ENCODE measurements at places on chromosomes 4 and X.
A peak's percentile ranks its signal among the peaks of the same experiment; 100 is the strongest.

- peak; percentile 41 for DNase-seq
Measured at GRCh38 chr4:80306260-80306659, 29.3 kb upstream of the CFAP299 start.

DNA sequence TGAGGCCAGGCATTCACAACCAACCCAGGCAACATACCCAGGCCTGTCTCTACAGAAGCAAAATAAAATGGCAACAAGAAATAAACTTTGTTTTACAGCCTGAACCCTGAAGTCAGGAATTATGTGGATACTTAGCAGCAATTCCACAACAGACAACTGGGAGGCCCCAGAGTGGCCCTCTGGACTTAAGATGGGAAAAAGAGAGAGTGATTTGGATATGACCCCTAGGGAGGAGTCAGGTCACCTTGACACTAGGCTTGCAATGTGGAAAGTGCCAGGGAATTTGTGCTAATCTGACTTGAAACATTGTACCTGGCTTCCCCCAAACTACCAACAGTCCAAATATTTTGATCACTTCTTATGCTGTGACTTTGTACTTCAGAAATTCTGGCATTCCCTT, 193.1 kb downstream of the PARM1 start:
- DNase-seq, result no peak

GRCh38 chr4:1556541-1557220, 127.4 kb downstream of the FAM53A start:
- no peak for DNase-seq

GRCh38 chrX:150446151-150446550, 83.0 kb downstream of the MAMLD1 start:
- DNase-seq, result no peak

- no peak for DNase-seq
Measured at GRCh38 chr4:105356194-105356593, 117.7 kb downstream of the PPA2 start.

GRCh38 chrX:129661369-129661768, 6.6 kb upstream of the APLN start:
- no peak for DNase-seq

DNA sequence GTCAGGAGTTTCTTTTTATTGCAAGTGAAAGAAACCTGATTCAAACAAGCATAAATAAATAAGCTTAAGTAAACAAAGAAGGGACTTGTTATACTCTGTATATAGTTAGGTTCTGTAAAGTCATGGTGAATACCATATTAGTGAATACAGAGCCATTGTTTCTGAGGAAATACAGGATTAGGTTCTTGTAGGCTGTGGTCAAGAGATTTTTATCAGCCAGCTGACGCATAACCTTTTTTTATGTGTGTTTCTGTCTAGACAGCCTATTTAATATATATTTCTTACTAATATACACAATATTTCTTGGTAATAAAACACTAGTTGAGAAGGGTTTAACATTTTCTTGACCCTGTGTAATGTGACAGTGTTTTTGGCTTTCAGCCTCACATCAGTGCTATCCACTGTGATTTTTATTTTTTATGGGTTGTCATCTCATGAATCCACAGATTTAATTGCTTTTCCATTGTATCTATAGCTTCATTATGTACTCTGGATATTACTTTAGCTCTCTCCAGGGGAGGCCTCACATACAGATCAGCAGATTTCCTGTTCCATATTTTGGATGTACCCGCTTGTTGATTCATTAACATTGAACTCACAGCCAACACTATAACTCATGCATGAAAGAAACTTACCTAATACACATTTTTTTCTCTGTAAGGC, 8.0 kb downstream of the HERC3 start:
- no peak for DNase-seq

GRCh38 chr4:126604268-126604867, 1028.4 kb upstream of the INTU start:
- DNase-seq, result peak; percentile 44

GRCh38 chr4:105145156-105145902, 1.3 kb upstream of the TET2 start:
- DNase-seq, result peak; percentile 22

GRCh38 chr4:14871676-14872430, 130.4 kb upstream of the CPEB2 start:
- peak; percentile 2 for DNase-seq

GRCh38 chrX:100643956-100644860, at the start of gene SRPX2:
Gene SRPX2 (plus strand): TSS chrX:100644199. CDS start chrX:100646323, 2,124 bp downstream.
- DNase-seq, result peak; percentile 64

DNA sequence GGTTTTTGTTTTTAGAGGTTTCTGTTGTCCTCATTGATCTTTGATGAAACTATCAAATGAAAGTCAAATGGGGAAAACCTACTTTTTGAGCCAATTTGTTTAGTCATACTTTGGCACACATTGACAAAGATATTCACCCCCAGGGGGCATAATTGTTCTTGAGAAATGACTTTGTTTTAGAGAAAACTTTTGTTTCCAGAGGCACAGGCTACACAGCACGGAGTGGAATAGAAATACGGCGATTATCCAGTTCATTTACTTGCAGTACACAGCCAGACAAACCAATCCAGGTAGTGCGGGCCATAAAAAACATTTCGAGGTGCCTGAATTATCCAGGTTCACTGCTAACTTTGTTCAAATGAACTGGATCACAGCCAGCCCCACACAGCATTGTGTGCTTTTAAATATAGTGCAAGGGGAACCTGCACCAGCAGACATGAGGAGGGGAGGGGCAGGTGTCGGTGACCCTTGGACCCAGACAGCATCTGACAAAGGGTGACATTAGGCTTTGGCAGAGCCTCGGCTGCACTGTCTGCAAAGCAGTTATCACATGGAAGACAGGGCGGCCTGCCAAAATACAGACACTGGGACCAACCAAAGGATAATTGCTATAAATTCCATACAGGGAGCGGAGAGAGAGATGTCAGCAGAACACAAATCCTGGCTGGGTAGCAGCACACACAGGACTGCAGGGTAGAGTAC, 179.6 kb upstream of the NOCT start:
- peak; percentile 13 for DNase-seq

Measured in RWPE1 (cell line).